Endothelial cell of umbilical vein (primary cell): ENCODE measurements at places on chromosomes 16 and 17.

- DNase-seq, result no peak
These were observed 127.4 kb downstream of the ZNF18 start for GRCh38 chr17:11869680-11870394.

GRCh38 chr17:29168079-29168758 is 12.0 kb downstream of the MYO18A start:
- DNase-seq, result peak; percentile 27

DNA sequence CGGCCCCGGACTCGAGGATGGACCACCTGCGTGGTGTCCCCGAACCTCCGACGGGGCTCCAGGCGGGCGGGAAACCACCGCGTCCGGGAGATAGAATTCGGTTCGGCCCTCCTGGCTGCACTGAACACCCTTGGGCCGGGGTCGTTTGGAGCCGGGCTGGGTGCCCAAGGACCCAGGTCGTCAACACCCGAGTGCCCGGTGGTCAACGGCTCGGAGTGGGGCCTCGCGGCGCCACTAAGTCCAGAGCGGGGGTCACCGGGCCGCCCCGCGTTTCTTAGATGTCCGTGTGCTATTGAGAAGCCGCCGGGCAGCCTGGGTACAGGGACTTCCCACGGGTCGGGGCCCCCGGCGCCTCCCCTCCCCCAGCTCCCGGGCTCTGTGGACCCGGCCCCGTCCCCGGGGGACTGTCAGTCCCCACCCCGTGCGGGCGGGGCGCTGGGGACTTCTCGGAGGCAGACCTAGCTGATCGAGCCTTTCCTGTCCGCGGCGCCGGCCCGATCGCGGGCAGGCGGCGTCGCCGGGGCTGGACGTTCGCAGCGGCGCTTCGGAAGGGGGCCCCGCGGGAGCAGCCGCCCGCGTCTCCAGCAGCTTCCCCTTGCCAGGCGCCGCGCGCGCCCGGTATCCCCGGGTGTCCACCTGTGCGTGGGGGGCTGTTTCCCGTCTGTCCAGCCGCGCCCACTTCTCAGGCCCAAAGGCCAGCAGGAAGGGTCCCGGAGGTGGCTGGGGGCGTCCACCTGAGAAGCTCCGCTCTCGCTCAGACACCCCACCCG is 655 bp upstream of the NPTX1 start:
- DNase-seq, result no peak

DNA sequence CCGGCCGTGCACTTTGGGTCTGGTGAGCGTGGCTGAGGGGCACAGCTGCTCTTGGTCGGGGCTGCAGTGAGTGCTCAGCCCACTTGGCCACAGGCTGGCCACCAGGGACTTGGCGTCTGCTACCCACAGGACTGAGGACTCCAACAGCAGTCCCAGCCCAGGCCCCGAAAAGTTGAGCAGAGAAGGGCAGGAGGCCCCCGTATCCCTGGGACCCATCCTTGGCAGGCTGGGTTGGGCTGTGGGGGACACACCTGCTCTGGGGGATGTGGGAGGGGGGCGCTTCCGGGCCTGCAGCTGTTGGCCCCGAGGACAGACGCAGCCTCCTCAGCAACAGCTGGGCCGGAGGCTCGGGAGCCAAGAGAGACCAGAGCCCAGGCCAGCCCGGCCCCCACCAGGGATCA is 19.4 kb upstream of the SSTR5 start:
- no peak for DNase-seq

GRCh38 chr16:81026429-81026828 is 9.2 kb upstream of the ATMIN start:
- DNase-seq, result no peak

GRCh38 chr17:72466606-72467005 is 345.8 kb downstream of the SOX9 start:
- DNase-seq, result no peak

DNA sequence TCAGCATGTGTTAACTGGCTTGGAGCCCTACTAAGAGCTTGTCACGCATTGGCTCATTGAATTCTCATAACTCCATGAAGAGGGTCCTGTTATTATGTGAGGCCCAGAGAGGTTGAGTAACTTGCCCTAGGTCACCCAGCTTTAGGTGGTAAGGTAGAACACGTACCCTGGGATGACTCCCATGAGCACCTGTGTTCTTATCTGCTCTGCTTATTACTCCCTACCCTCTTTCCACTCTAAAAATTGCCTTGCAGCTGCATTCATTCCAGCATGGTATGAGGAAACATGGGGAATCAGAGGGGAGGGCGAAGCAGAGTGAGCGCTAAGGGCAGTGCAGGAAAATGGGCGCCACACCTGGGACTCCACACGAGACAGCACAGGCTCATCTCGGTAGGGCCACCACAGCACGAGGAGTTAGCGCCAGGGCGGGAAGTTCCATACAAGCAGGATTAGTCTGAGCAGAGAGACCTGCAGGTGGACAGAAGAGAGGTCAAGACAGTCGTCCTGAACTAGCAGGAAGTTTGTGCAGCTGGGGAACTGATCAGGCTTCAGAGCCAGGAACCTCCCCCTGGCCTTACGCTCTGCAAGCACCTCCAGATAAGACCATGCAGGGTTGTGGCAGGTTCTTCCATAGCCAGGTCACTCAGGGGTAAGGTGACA is 10.1 kb downstream of the COPZ2 start:
- no peak for DNase-seq

- DNase-seq, result peak; percentile 77
These were observed at the start of gene USP10 for GRCh38 chr16:84699712-84700445. TSS of gene USP10 (plus strand) at chr16:84700000. CDS start at chr16:84700091, 91 bp downstream.

GRCh38 chr17:78000341-78000740 is 41.8 kb downstream of the TNRC6C start:
- peak; percentile 87 for DNase-seq

DNA sequence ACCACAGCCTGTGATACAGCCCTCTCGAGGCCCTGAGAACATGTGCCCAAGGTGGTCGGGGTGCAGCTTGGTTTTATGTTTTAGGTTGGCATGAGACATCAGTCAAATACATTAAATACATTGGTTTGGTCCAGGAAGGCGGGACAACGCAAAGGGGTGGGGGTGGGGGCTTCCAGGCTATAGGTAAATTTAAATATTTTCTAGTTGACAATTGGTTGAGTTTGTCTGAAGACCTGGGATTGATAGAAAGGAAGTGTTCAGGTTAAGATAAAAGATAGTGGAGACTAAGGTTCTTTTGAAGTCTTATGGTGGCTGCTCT is 1.2 kb upstream of the ZKSCAN2 start:
- no peak for DNase-seq

GRCh38 chr17:61420052-61420451 is 20.4 kb downstream of the TBX2 start:
- no peak for DNase-seq

- no peak for DNase-seq
These were observed 93.4 kb upstream of the TMEM132E start for GRCh38 chr17:34485999-34486398.

- DNase-seq, result no peak
These were observed 702 bp upstream of the ALDH3A1 start for GRCh38 chr17:19748807-19749193.

DNA sequence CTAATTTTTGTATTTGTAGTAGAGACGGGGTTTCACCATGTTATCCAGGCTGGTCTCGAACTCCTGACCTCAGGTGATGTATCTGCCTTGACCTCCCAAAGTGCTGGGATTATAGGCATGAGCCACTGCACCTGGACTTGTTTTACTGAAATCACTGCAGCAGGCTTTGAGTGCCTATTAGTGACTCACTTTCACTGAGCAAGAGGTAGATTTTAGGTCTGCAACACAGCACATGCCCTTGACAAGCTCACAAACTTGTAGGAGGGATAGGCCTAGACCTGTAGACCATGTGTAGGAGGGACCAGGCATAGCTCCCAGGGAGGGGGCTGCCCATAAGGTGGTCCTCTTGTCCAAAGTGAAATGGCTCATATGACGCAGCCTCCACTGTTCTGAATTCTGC is 27.0 kb upstream of the RPTOR start:
- DNase-seq, result no peak

DNA sequence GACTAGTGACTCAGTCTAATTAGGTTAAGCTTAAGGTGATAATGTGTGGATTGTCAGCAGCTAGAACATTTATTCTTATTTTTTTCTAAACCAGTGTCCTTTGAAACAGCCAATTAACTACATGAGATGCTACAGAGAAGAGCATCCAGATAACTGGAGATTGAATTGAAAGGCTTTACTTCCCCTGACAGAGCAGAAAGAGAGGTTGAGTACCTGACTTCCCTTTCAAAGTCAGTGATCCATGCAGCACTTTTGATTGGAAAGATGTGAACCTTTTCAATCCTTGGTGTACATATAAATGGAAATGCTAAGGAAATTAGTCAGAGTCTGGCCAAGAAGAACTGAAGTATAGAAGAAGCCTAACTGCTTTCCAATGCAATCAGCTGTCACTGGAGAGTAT is 653.8 kb downstream of the CDH8 start:
- no peak for DNase-seq

- no peak for DNase-seq
These were observed 9.1 kb upstream of the GHDC start for GRCh38 chr17:42203354-42203753.

- no peak for DNase-seq
These were observed 446 bp upstream of the COQ7 start for GRCh38 chr16:19066988-19067348.

DNA sequence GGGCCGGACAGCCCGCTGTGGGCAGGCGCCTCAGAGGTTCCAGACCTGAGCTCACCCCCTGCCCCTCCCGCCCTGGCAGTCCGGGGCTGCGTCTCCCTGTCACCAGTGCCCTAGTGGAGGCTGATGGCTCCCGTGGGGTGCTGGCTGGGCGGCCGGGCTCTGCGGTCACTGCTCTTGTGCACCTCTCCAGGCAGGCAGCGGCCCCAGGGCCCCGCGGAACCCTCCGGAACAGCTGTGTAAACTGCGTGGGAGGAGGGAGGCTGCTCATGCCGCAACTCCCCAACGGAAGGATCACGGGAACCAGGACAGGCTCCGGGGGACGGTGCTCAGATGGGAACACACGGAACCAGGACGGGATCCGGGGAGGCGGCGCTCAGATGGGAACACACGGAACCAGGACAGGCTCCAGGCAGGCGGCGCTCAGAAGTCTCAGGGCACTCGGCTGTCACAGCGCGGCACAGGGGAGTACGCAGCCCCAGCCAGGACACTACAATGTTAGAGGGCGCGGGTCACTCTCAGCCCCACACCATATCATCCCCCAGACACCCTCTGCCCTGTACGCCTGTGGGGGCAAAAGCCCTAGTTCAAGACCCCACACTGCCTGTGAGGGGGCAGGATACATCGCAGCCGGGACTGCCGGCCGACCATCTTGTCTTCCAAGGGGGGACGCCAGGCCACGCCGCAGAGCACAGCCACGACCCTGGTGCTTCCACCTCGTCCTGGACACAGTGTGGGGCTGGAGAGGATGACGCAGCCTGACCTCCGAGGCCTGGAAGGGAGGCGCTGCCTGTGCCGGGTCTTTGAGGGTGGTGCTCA is 74.0 kb upstream of the GNG13 start:
- no peak for DNase-seq

GRCh38 chr17:70956726-70957125 is 787.4 kb downstream of the KCNJ2 start:
- DNase-seq, result no peak

GRCh38 chr16:85308611-85309540 is 196.6 kb upstream of the CIBAR2 start:
- DNase-seq, result peak; percentile 46

- DNase-seq, result no peak
These were observed 24.4 kb downstream of the SNN start for GRCh38 chr16:11692651-11693050.

DNA sequence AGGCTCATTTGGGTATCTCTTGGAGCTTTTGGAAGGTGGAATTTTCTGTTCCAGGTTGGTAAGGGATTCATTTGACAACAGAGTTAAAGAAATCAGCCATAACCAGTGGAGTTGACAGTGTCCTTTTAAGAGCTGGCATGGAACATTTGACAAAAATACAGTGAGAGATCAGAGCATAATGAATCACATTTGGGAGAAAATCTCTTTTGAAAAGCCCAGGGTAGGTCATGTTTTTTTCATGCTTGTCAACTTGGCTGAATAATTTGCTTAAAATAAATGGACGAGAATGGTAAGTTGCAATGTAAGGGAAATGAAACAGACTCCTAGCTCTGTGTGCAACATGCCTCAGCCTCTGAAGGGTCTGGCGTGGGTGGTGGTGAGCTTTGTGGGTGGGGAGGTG is 235.3 kb upstream of the N4BP1 start:
- no peak for DNase-seq

DNA sequence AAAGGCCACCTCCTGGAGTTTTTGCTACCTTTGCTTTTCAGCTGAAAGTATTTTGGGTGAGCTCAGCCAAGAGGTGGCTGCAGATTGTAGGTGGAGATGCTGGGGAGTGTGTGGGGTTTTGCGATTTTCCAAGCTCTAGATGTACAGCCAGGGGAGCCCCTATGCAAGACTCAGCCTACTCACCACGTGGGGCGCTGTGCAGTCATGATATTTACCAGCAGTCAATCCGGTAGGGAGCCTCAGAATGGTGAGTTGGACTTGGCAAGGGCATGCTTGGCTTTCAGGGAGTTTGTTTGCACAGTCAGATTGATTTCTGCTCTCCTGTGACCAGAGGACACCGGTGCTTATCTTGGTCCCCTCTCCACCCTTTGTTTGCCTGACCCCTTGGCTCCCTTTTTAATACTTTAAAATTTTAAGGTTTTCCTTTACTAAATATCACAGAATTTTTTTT is 175.3 kb downstream of the UTP18 start:
- DNase-seq, result peak; percentile 51

DNA sequence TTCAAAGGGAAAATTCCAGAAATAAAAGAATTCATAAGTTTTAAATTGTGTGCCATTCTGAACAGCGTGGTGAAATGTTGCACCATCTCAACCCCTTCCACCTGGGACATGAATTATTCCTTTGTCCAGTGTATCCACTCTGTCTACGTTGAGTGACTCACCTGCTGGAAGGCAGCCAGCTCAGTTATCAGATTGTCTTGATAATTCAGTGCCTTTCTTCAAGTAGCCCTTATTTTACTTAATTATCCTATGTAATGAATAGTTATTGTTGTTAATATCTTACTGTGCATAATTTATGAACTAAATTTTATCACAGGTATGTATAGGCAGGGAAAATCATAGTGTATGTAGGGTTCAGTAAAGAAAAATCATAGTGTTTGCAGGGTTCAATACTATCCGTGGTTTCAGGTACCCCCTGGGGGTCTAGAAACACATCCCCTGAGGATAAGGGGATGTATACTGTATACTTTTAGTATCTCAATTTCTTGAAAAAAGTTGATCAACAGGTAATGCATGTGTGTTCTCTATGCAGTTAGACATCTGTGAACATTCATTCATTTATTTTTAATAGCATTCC is 7.7 kb upstream of the PCTP start:
- peak; percentile 45 for DNase-seq

DNA sequence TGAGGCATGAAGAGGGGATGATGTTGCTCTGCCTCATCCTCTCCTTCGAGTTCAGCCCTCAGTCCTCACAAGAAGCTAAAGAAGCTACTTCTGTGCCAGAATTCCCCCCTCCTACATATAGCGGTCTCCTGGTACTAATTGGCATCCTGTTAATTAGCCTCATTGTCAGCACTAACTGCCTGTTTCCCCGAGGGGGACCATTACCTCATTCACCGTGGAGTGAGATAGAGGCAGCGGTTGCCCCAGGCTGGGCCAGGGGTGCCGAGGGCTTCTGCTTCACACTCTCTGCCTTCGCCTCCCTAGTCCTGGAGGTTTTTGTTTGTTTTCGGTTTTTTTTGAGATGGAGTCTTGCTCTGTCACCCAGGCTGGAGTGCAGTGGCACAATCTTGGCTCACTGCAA is 5.7 kb upstream of the MINK1 start:
- no peak for DNase-seq
